ENCODE measurements at places on chromosomes 1 and 21.

DNA sequence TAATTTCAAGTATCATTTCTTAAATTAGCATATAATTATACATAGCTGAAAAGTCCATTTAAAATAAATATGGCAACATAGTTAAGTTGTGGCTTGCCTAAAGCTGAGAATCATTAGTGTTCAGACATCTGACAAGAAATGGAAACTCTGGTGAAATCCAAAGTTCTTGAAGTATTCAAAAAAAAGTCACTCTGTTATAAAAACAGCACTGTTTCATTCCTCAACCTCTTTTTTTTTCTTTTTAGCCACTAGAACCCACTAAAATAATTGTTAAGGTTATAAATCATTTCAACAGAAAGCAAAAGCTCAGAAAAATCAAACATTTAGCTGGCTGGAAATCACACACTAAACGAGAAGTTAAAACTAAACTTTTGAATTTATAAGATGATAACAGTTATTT is 476.7 kb downstream of the LTN1 start:
- no peak for DNase-seq

- DNase-seq = no peak
Measured at GRCh38 chr1:216054600-216054999, 368.6 kb downstream of the USH2A start.

DNA sequence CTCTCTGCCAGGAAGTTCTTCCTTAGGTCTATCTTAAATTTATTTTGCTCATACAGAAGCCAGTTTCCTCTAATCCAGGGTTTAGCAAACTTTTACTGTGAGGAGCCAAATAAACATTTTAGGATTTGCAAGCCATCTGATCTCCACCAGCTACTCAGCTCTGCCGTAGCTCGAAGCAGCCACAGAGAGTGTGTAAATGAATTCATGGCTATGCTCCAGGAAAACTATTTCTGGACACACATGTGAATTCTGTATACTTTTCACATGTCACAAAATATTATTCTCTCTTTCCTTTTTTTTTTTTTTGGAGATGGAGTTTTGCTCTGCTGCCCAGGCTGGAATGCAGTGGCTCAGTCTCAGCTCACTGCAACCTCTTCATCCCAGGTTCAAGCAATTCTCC is 13.4 kb upstream of the AGTRAP start:
- DNase-seq = no peak

DNA sequence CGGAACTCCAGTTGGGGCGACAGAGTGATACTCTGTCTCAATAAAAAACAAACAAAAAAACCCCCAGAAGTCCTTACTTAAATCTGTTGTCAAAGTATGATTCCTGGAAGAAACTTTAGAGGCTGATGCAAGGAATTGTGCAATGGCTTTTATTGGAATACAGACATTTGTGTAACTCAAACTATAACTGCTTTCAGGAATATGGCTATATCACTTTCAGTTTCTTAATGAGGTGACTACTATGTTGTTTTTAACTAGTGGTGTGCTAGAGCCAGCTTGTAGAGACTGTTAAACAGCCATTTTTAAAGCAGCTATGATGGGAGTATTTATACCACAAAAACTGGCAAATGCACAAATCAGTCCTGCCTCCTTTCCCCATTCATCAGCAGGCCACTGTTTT is 22.7 kb upstream of the DNAJC28 start:
- no peak for DNase-seq

- DNase-seq = no peak
Measured at GRCh38 chr1:183993132-183993531, 44.4 kb downstream of the COLGALT2 start.

DNA sequence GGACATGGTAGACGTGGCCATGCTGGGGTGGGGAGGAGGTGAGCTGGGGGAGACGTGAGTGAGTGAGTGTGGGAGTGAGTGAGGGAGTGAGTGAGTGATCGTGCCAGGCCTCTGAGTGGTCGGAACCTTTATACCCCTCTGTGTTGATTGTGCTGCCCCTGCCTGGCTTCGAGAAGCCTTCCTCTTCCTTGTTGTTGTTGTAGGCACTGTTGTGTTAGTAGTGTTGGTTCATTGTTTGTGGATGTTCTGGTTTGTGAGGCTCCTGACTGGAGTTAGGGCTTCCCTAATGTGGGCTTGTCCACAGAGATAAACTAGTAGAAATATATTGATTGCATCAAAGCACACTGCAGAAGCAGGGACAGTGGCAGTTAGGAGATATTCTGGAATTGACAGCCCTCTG is at the start of gene KRTAP10-3:
Gene KRTAP10-3, minus strand, starts transcription at position 101 of the 400 bp plus-strand sequence. Its CDS starts 80 bp downstream, at position 21.
- no peak for DNase-seq

DNA sequence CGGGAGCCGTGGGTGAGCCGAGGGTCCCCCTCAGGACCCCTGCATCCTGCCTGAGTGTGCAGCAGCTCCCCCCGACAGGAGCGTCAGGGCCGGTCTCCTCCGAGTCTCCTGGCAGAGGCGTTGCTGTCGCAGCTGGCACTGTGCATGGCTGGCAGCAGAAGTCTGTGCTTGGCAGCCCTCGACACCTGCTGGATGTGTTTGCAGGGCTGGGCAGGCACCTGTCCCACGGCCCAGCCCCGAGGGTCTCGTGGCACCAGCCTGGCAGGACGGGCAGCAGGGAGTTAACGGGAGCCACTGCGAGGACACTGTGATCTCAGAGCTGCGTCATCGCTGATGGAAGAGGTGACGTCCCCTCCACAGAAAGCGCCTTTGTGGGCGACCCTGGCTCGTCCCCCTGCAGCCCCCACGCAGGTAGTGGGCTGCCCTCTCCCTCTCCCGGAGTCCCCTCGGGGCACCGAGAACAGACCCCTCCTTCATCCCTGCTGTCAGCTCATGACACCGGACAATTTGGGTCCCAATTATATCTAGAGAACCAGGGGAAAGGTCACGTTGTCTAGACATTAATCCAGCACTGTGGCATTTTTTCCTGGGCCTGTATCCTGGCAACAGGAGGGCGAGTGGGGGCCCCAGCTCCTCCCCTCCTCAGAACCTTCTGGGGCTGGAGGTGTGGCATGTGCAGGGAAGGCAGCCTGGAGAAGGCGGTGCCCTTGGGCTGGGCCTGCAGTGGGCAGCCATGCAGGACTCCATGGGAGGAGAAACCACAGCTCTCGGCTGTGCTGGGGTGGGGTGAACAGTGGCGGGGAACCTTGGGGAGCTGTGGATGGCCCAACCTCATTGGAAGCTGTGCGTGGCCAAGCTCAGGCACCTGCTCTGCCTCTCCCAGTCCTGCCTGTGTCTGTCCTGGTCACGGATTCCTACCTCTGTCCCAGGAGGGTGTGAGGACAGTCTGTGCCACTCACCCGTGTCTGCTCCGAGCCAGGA is 15.4 kb downstream of the COL18A1 start:
- no peak for DNase-seq

DNA sequence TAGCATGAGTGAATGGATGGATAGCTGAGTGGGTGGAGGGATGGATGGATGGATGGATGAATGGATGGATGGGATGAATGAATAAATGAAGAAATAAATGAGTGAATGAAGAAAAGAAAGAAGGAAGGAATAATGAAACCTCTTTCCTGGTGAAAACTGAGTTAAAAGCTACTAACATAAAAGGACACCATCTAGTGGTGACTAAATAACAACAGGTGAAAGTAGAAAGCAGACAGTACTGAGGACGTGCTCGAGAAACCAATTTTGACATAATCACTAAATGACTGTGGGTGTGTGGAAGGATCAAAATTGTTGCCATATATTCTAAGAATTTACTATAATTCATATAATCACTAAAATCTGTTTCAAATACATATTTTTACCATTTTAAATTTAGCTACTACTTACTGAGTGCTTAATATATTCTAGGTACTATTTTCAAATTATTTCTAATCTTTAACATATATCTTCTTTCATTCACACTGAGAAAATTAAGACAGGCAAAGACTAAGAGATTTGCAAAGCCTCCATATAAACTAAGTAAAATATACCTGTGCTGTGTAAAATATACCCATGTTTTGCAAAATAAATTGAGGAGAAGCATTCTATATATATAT is 522.9 kb downstream of the LRRIQ3 start:
- DNase-seq = no peak

DNA sequence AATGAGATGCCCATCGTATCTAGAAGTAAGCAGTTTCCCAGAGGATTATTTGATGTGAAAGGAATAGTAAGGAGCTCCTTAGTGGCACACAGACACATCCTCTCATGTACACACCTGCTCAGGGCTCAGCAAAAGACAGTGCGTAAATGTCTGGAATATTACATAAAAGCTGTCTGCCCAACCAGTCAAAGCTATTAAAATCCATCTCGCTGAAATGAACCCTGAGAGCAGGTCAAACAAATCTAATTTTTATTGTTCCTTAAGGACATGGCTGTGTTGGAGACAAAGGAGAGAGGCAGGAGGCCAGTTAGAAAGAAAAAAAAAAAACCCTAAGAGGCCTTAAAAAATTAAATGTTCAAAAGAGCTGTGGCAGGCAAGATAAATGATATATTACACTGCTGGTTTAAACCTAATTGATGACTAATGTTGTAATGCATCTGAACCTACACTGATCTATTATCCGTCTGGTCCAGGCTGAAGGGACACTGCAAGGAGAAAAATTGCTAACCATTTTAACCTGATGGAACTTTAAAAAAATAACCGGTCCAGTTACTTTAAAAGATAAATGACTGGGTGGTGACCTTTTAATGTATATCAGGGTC is 58.5 kb upstream of the FGGY start:
- DNase-seq = no peak

DNA sequence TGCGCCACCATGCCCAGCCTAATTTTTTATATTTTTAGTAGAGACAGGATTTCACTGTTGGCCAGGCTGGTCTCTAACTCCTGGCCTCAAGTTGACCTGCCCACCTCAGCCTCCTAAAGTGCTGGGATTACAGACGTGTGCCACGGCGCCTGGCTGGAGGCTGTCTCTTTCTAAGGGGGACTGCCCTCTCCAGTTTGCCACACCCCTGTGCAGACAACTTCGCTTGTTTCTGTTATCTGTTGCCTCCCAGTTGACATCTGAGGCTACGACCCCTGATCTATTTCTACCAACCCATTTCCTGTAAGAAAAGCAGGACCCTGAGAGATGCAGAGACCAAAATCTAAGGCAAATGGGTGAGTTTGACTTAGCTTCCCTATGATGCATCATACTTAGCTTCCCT is 24.0 kb upstream of the VASH2 start:
- DNase-seq = no peak

- no peak for DNase-seq
Measured at GRCh38 chr1:106498238-106498637, 558.2 kb upstream of the PRMT6 start.

DNA sequence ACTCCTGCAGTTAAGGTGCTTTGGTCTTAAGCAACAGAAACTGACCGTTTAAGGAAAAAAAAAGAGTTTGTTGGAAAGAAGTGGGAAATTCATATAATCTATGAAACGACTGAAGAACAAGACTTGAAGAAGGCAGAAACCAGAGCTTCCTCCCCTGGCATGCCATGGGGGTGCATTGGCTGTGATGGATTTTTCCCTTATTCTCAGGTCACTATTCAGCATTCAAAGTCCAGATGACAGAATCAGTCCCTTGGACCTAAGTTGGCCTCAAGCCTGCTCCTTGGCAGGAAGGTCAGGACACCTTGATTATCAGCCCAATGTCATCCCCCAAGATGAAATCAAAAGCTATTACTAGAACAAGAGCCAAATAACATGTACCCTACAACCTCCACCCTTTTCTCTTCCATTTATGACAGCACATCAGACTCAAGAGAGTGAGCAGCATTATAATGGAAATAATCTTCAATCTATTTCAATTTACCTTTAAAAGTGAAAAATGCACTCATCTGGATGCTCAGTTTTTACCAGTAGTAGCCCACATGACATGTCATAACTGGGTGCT is 15.8 kb upstream of the TMEM9 start:
- DNase-seq = no peak

- no peak for DNase-seq
Measured at GRCh38 chr1:243494741-243495431, 239.0 kb downstream of the SDCCAG8 start.

DNA sequence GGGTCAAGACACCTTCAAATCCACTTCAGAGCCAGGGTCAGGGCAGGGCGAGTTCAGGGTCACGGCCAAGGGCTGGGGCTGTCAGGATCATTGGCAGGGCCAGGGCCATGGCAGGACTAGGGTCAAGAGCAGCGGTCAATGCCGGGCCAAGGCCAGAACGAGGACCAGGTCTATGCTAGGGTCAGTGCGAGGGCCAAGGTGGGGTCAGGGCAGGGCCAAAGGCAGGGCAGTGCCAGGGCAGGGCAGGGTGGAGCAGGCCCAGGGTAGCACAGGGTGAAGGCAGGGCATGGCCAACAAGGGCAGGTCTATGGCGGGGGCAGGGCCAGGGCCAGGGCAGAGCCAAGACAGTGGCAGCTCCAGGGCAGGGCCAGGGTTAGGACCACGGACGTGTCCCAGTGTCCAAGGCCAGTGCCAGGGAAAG is 154.0 kb downstream of the LIPI start:
- no peak for DNase-seq

- DNase-seq = no peak
Measured at GRCh38 chr21:34075760-34076660, 2.6 kb downstream of the MRPS6 start.

- no peak for DNase-seq
Measured at GRCh38 chr1:242787968-242788367, 263.5 kb upstream of the PLD5 start.

GRCh38 chr1:110360431-110360830 is 21.3 kb downstream of the RBM15 start:
- DNase-seq = no peak

- DNase-seq = no peak
Measured at GRCh38 chr1:240498335-240498734, 113.6 kb downstream of the GREM2 start.

DNA sequence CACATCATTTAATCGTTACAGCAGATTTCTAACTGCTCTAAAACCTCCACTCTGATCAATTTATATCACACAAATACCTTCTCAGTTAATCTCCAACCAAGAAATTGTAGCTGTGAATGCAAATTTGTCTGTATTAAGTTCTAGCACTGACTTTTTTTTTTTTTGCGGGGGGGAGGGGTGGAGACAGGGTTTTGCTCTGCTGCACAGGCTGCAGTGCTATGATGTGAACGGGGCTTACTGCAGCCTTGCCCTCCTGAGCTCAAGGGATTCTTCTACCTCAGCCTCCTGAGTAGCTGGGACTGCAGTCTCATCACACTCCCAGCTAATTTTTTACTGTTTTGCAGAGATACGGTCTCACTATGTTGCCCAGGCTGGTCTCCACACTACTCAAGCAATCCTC is 163.6 kb downstream of the RERE start:
- no peak for DNase-seq

GRCh38 chr1:48266576-48266975 is 44.1 kb downstream of the SLC5A9 start:
- DNase-seq = no peak
